Stimulated activated CD4-positive, alpha-beta T cell treated with anti-CD3 and anti-CD28 coated beads, Interleukin-12 subunit alpha, Interleukin-12 subunit beta, amount 100 ng/mL, for 4 hours (primary cell): ENCODE measurements at places on chromosomes 12 and 14.

- DNase-seq: peak; percentile 63
Observed at GRCh38 chr12:51846911-51847642, 1.4 kb downstream of the FIGNL2 start.

DNA sequence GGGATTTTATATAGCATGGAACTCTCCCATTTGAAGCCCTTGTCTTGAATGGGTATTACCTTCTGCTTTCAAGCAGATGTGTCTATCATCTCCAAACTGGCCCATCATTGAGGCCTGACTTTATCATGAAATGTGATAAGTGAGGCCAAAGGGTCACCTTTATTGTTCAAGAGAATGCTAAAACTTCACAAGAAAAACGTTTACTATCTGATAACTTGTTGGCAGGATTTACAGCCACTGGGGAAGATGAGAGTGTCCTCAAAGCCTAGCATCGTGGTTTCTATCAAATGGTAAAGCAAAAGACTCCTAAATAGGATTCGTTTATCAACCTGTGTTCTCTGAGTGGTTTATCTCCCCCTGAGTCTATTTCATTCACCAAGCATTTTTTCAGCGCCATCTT lies 62.0 kb upstream of the CLMN start:
- no peak for DNase-seq

GRCh38 chr12:63941879-63942278 lies 97.4 kb downstream of the SRGAP1 start:
- DNase-seq: no peak

GRCh38 chr12:53952335-53952694 lies 2.4 kb upstream of the HOXC12 start:
- DNase-seq: no peak

DNA sequence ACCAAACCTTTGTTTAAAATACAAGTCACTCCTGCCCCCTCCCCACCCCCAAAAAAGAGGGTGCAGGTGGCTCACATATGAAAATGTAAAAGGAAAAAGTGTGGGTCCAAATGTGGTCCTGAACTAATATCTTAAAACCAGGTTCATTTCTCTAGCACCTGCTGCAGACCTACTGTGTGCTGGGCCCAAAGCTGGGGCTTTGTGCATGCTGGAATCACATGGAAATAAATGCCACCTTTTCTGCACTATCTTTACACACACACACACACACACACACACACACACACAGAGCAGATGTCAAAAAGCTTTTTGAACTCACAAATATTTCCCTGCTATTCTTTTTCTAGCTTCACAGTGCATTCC lies 3.2 kb upstream of the BCL11B start:
- DNase-seq: no peak

- no peak for DNase-seq
Observed at GRCh38 chr14:89420502-89420901, 3.5 kb upstream of the FOXN3 start.

GRCh38 chr12:15966426-15966825 lies 55.3 kb downstream of the DERA start:
- DNase-seq: no peak

DNA sequence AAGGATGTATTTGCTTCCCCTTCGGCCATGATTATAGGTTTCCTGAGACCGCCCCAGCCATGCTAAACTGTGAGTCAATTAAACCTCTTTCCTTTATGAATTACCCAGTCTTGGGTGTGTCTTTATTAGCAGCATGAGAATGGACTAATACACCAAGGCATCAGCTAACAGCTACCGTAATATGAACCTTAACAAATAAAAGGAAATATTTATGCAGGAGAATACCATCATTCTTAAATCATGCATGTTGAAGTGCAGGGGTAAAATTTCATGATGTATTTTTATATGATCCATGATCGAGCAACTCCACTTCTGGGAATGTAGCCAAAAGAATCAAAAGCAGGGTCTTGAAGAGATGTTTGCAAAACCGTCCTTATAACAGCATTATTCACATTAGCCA lies 379.0 kb downstream of the NPAS3 start:
- DNase-seq: no peak

- DNase-seq: peak; percentile 48
Observed at GRCh38 chr14:80987235-80988032, 32.0 kb downstream of the TSHR start.

DNA sequence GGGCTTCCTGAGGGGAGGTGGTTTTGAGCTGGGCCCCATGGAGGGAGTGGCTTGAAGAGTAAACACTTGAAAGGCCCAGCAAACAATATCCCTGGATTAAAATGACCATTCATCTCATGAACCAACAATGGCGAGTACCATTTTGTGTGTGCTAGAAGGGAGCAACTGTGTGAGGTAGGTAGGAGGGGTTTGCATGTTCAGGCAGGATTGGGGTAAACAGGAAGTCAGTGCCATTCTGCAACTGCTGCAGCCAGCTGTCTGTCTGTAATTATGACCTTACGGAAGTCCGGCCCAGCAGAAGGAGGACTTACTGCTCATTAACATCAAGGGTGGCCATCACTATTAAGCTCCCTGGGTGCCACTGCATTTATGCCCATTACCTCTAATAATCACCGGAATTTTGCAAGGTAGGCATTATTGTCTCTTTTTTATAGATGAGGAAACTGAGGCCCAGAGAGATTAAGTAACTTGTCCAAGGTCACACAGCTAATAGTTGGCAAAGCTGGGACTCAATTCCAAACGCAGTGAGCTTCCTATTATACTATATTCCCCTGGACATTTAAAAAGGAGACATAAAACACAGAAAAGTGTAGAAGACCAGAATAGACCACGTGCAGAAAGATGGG lies 16.6 kb upstream of the IFI27L2 start:
- no peak for DNase-seq

GRCh38 chr12:76757694-76758093 lies 6.2 kb upstream of the ZDHHC17 start:
- no peak for DNase-seq

GRCh38 chr12:127457726-127458125 lies 809.2 kb upstream of the TMEM132C start:
- no peak for DNase-seq

- no peak for DNase-seq
Observed at GRCh38 chr12:115046805-115047204, 362.8 kb upstream of the TBX3 start.

DNA sequence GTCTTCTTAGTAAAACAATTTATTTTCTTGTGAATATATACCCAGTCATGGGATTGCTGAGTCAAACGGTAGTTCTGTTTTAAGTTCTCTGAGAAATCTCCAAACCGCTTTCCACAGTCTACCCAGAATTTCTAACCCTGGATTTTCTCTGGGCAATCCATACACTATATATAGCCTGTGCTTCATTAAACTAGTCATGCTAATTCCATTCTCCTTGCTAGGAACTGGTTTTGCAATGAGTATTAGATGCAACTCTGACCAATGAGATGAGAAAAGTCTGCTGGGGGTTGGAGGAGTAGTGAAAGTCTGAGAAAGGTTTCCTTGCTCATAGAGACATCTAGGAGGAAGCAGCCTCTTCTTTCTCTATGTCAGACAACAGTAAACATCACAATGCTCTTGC lies 196.1 kb upstream of the CDKN3 start:
- no peak for DNase-seq
